ENCODE measurements at places on chromosomes 1 and 21.

DNA sequence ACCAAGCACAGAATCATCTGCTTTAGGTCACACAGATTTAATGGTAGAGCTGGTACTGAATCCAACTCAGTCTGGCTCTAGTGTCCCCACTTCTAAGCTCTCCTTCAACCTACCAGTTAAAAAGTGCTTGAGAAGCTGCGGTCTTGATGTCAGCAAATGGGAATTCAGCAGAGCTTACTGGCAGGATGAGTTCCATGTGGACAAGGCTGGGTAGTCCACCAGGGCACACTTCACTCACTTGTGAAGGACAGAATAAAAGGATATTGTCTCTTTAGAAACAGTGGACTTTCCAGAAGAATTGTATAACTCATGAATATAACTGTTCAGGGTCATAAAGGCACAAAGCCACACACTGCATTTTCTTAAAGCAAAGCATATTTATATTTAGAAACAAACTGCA is 35.1 kb upstream of the GUCA2B start:
- no peak for DNase-seq

DNA sequence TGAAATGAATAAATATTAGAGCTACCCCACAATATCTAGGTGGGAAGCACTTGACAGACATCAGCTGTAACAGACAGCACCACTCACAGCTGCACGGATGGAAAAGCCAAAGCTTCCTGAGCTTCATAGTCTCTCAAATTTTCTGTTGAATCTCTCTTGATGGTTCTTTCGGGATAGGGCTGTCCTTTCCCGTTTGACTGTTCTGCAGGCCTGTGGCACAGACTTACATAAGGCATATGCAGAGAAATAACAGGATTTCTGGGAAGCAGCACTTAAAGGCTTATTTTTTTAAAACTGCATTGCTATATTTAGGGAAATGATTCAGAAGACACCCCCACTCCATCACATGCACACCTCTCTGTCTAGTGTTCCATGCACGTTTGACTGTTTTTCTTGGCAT is 77.5 kb downstream of the ZNF648 start:
- no peak for DNase-seq

GRCh38 chr1:114134518-114134917 is 19.2 kb downstream of the SYT6 start:
- no peak for DNase-seq

- DNase-seq = no peak
Observed at GRCh38 chr21:37896788-37897187, 19.5 kb downstream of the KCNJ6 start.

DNA sequence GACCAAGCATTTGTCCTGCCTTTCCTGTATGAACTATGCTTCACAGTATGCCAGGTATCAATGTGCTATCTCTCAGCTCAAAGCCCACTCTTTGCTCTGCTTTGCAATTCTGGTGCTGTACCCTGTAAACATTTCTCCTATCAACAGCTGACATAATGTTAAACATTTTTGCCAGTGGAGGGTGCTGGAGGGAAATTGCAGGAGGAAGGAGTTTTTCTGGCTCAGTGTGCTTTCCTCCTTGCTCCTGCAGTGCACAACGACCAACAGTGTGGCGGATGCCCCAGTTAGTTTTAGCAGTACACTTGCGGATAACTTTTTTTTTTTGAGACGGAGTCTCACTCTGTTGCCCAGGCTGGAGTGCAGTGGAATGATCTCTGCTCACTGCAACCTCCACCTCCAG is 67.1 kb upstream of the PTGFRN start:
- peak; percentile 25 for DNase-seq

GRCh38 chr21:44878053-44878982 is 4.8 kb upstream of the PTTG1IP start:
- DNase-seq = no peak

DNA sequence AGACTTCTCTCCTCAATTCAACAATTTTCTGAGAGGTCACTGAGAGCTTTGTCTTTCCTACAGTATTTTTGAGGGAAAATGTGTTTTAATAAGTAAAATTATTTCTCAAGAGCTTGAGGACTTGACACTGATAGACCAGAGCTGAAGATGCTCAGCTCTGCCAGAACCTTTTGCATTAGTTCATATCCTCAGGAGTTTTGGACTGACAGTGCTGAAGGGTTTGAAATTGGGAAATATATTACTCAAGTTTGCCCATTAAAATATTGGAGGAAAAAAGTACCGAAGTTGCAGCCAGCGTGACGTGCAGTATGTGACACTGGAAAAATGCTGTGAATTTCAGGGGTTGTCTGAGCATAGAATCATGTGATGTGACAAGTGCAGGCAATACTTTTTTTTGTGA is 346.6 kb upstream of the DPYD start:
- no peak for DNase-seq

- no peak for DNase-seq
Observed at GRCh38 chr1:108327534-108328466, 83.9 kb upstream of the NBPF4 start.

- DNase-seq = peak; percentile 11
Observed at GRCh38 chr1:114152508-114153260, 985 bp downstream of the SYT6 start.

- DNase-seq = peak; percentile 77
Observed at GRCh38 chr1:53685272-53686051, 53.5 kb downstream of the GLIS1 start.

DNA sequence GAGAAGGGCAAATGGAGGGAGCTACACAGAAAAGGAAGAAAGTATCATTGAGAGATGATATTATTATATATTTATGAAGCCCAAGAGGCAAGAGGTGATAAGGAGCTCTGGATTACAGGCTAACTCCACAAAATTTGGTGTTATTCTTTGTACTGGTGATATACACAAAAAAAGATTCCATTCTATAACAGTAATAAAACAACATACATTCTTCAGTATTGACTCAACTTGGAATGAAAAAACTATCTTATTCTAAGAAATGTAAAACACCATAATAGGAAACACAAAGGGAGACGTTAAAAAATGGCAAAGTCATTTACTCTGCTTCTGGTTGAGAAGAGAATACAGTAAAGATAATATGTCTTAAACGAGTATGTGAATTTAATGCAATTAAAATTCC is 99.4 kb downstream of the TEX35 start:
- DNase-seq = no peak

- no peak for DNase-seq
Observed at GRCh38 chr1:233132445-233132844, 163.1 kb downstream of the PCNX2 start.

GRCh38 chr1:245614476-245614875 is 459.7 kb downstream of the KIF26B start:
- DNase-seq = no peak

- peak; percentile 55 for DNase-seq
Observed at GRCh38 chr1:12469493-12469892, 148.5 kb downstream of the DHRS3 start.

- DNase-seq = no peak
Observed at GRCh38 chr21:27771938-27772483, 805.1 kb upstream of the ADAMTS5 start.

- no peak for DNase-seq
Observed at GRCh38 chr1:18547460-18547859, 66.7 kb downstream of the KLHDC7A start.

DNA sequence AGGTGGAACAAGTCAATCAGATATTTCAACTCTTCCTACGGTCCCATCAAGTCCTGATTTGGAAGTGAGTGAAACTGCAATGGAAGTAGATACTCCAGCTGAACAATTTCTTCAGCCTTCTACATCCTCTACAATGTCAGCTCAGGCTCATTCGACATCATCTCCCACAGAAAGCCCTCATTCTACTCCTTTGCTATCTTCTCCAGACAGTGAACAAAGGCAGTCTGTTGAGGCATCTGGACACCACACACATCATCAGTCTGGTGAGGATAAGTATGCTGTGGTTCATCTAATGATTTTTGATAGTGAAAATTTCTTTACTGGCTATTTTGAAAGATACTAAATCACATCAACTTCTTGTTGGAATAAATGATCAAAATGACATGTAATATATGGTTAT is 67.7 kb upstream of the MPC2 start:
- no peak for DNase-seq

GRCh38 chr21:42575111-42575510 is 61.5 kb downstream of the SLC37A1 start:
- DNase-seq = no peak

GRCh38 chr1:207814469-207814868 is 62.6 kb downstream of the CD46 start:
- DNase-seq = no peak

- DNase-seq = no peak
Observed at GRCh38 chr1:67738401-67738800, 53.4 kb downstream of the GADD45A start.

DNA sequence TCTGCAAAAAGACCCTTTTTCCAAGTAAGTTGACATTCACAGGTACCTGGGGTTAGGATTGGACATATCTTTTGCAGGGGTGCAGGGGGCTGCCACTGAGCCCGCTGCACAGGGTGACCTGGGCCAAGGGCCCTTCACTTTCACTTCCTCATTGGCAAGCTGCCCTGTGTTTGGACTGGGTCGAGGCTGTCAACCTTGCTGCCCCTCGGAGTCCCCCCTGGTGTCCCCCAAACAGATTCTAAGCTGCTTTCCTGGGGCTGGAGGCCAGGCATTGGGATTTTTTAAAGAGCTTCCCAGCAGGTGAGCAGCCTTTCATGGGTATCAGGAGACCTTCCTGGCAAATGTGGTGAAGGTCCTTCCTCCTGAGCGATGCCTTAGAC is 7.9 kb upstream of the UMODL1 start:
- DNase-seq = peak; percentile 76

DNA sequence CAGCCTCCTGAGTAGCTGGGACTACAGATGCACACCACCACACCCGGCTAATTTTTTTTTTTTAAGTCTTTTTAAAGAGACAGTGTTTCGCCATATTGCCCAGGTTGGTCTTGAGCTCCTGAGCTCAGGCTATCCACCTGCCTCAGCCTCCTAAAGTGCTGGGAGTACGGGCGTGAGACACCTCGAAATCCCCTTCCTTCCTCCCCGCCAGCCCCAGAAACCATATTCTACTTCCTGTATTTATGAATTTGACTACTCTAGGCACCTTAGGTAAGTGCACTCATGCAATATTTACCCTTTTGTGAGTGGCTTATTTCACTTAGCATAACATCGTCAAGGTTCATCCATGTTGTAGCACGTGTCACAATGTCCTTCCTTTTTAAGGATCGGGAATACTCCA is 6.9 kb upstream of the LRP8 start:
- no peak for DNase-seq

GRCh38 chr1:112544751-112545150 is 36.0 kb downstream of the WNT2B start:
- no peak for DNase-seq

DNA sequence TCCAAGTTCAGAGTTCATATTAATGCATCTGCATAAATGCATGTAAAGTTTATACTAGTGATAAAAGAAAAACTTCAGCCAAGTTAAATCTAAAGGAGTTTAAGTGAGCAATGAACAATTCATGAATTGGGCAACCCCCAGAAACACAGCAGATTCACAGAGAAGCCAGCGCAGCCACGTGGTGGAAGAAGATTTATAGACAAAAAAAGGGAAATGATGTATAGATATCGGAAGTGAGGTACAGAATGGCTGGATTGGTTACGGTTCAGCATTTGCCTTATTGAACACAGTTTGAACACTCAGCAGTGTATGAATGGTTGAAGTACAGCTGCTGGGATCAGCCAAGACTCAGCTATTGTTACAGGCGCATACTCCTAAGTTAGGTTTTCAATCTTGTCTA is 5.7 kb downstream of the AK5 start:
- no peak for DNase-seq

GRCh38 chr1:205760606-205761005 is 10.6 kb upstream of the NUCKS1 start:
- DNase-seq = no peak

- peak; percentile 9 for DNase-seq
Observed at GRCh38 chr1:224564454-224565084, 51.5 kb upstream of the CNIH3 start.

GRCh38 chr1:22177354-22178003 is 34.6 kb upstream of the WNT4 start:
- no peak for DNase-seq

Data from NCI-H69 (cell line).